ENCODE measurements at places on chromosomes 5 and 9.

DNA sequence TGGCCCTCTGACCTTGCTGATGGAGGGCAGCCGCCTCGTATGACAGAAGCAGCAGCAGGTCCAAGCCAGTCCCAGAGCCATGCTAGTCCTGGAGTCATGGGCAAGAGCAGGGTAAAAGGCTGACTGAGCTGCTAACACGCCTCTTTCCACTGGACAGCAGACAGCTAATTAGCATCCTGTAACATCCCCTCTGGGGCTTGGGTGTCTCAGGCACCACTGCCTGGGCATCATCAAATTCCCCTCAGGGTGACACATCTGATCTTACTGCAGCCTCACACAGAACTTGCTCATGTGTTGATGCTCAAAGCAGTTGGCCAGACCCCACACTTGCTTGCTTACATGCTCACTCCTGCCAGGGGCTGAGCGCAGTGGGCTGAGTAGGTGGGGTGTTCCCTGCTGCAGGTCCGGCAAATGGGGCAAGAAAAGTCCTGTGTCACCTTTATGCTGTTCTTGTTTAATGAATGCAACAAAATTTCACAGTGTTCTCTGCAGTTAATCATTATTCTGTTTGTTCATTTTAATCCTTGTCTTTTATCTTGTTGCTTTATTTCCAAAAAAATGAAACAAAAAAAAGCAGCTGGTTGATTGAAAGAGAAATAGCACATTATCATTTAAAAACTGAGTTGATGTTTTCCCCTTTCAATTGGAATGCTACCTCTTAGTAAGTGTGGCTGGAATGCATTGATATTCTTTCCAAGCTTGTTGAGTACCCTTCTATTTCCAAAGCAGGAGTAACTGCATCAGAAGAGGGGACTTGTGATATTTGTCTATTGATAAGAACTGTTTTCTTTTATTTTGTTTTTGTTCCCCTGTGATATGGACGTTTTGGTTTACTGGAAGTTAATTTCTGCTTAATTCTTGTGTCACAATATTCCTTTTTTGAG is 254.1 kb downstream of the CDH18 start:
- no peak for DNase-seq

DNA sequence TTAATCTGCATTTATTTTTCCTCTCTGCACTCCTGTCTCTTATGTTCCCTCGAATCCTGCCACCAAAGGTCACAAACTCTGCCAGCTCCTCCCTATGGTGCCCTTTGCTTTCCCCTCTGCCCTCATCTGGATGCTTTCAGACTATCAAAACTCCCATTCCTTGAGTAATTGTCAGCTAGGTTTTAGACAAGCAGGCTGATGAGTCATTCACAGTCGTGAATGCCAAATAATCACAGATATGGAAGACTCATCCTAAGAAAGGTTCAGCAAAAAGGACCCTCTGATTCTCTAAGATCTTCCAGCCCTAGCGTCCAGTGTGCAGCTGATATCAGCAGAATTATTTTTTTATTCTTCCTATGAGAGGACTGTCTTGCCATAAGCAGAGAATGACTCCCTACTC is 104.5 kb upstream of the NUDT12 start:
- DNase-seq: peak; percentile 6

GRCh38 chr9:113522858-113523257 is 59.3 kb downstream of the RGS3 start:
- no peak for DNase-seq

GRCh38 chr9:126342621-126343031 is 16.0 kb downstream of the MVB12B start:
- no peak for DNase-seq

DNA sequence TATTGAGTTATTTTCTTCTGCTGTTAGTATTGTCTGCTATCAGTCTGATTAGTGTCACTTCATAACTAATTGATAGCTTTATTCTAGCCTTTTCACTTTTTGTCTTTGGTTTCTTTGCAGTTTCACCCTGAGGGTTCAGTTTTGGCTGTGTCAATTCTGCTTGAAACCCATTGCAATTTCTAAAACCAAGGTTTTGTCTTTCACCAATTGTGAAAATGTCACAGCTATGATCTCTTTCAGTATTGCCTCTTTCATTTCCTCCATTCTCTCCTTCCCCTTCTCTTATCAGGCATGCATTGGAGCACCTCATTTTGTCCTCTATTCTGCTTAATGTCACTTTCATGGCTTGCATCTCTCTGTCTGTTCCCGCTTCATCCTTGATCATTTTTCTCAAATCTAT is 248.1 kb downstream of the YTHDC2 start:
- DNase-seq: no peak

DNA sequence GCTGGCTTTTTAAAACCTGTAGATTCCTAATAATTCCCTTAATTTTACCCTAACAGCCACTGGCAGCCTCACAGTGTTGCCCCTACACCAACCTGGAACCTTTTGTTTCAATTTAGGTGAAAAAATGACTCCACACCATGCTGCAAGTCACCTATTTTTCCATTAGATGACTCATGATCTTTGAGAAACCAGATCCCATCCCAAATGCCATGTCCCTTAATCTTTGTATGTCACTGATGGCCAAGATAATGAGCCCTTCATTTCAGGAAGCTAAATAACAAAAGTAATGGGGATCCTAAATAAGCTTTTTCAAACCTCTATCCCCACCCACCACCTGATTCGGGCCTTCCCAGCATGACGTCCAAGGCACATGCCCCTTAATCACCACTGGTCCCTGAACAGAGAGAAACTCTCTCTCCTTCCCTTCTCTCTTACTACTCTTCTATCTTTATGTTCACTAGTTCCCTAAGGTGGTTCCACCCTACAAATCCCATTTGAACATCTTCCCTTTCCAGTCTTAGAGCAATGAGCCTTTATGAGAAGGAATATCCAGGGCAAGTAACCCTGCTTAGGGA is 33.6 kb downstream of the ZNF608 start:
- DNase-seq: no peak

DNA sequence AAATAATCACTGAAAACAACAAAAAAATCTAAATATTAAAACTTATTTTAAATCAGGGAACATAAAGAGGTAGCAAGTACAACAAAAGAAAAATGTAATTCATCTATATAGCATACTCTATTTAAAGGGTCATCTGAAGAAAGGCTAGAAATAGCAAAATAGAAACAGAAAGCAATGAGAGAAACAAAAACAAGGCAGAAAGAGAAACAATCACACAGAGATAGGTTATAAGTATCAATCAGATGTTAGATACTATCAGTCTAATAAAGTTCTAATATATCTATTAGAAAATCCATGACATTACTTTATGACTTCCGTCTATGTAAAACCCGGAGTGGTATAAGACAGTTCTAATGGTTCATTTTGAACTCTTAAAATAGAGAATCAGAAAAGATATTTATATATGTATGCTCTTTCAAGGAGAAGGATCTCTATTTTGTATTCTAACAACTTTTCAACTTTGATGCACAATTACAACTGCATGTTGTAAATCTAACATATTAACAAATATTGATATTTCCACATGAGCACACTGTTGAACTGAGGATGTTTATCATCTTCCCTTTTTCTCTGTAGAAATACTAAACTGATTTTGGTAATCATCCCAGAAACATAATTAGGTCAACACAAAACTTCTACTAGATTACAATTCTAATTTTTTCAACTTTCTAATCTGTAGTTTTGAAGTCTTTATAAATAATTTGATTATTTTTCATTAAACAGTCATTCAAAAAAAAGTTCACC is 15.8 kb downstream of the RICTOR start:
- no peak for DNase-seq

- DNase-seq: no peak
Measured at GRCh38 chr5:57066924-57067596, 106.8 kb upstream of the GPBP1 start.
